ENCODE measurements at places on chromosomes 7 and 10.

DNA sequence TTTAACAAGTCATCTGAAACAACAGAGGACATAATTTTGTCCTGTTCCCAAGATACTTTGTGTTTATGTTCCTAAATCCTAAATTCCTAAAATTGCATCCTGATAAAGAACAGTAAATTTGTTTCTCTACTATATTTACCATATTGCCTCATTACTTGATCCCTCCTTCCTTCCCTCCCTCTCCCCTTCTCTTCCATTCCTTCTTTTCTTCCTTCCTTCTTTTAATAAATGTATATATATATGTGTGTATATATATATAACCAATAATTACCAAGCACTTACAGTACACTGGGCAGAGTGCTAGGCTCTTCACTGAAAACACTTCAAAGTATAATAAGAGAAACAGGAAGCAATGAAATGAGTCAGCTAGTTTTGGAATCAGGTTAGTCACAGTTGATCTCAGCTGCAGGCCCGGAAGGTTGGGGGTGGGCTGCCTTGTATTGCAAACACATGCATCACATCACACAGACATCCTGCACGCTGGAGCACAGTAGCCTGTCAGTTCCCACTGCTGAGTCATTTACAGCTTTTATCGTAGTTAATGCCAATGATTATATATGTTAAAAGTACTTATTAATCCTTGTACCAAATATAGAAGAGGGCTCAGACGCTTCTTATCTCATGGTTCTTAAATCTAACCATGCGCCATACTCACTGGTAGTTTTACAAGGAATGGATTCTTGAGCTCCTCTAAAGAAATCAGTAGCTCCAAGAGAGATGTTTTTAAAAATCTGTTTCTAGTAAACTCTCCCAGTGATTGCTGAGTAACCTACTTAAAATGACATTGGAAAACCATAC is 551.7 kb downstream of the GRM8 start:
- DNase-seq = peak; percentile 32

DNA sequence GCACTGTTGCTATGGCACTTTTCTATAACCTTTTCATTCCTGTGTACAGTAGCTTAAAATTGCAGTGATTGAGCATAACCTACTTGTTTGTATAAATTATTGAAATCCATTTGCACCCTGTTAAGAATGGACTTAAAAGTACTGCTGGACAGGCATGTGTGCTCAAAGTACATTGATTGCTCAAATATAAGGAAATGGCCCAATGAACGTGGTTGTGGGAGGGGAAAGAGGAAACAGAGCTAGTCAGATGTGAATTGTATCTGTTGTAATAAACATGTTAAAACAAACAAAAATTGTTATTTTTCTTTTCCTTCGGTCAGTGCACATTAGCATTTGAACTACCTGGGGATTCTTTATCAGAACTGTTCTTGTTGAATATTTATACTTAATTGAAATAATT is 57.1 kb upstream of the BAMBI start:
- no peak for DNase-seq

DNA sequence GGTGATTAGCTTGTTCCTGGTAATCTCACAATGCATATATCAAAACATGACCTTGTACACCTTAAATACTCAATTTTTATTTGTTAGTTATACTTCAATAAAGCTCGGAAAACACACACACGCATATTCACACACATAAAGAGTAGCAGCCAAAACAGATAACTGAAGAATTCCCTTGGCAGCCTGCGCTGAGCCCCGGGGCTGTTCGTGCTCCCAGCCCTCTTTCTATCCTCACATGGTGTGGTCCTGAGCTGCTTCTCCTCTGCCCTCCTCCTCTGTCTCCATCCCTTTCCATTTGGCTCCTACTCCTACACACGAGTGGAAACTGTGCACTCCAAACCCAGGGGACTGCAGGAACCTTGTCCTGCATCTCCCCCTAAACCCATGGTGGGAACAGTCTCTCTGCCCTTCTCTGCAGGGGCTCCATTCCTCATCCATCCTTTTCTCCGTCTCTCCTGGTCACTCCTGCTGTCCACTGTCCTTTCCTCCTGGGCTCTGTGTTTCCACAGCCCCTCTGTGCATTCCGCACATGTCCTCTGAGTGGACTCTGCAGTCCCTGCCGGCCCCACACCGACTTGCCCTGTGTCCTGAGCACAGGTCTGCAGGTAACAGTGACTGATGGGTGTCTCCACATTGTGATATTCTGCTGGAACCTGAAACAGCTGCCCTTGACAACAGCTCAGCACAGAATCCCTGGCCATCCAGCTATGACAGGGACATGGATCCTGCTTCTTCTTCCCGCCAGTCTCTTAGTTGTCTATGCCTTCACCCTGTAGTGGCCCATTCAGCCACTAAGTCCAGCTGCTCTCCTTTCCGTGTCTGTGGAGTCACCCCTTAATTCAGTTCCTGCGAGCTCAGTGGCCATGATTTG is 216.8 kb upstream of the ZNF32 start:
- DNase-seq = no peak

GRCh38 chr7:103073989-103074518 is 542 bp downstream of the FBXL13 start:
- no peak for DNase-seq

DNA sequence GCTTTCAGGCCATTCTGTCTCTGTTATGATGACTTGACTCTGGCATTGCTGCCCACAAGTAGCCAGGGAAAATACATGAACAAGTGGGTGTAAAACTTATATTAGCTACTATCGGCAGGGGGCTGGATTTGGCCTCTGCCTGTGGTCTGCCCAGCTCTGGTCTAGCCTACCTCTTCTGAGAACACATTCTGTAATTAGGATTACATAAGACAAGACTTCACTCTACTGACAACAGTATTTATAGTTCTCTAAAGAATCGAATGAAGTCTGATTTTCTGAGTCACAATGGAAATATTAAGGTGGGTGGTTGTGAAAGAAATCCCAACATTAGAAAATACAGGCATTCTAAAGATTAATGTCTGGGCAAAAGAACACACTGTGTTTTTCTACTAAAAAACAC is 55.5 kb downstream of the DLD start:
- DNase-seq = no peak

- no peak for DNase-seq
Observed at GRCh38 chr10:24417053-24417452, 208.1 kb downstream of the KIAA1217 start.

- DNase-seq = no peak
Observed at GRCh38 chr10:1048349-1048731, 579 bp downstream of the IDI1 start.

- no peak for DNase-seq
Observed at GRCh38 chr10:78506614-78507013, 473.0 kb downstream of the RPS24 start.

DNA sequence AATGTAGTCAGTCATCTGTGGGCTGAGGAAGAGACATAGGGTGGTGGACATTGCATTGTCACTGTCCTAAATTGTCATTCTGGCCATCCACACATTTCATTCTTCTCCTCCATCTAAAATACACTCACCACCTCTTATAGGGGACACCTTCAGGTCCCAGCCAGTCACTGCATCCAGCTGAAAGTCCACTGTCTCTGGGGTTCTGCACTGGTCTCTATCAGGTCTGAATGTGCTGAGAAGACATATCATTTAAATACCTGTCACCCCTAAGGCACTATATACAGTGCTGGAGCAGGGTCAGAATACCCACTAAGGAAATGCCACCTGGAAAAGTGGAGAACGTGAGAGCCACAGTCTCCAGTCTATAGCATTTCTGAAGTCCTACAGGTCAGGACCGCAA is 29.6 kb downstream of the SH2D4B start:
- no peak for DNase-seq

DNA sequence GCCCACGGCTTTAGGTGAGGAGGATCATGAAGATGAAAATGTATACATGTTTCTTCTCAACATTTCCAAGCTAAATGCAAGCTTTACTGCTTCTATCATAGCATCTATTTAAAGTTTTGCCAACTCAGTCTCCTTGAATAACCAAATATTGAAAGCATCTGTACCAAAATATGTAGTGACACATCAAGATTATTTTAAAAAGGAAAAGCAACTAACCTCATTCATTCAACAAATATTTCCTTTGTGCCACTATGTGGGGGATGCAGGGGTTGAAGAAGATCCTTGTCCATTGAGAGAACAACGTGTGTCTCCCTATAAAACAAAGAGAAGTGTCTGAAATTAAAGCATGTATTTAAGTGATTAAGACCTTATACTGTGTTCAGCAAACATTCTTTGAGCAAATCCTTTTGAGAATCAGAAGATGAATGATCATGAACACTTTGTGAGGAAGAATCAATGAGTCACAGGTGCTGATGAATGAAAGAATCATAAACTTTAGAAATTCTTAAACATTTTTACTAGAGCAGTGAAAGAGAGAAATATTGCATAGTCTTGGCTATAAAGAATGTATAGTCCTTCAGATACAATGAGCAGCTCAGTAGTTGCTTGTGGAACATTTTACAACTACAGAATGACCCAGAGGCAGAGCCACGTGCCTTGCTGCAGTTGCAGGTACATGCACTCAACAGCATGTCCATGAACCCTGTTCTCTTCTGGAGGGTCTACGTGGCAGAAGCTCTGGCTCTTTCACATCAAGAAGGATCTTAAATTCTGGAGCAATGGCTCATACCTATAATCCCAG is 13.9 kb downstream of the TAS2R60 start:
- DNase-seq = no peak

GRCh38 chr7:52831321-52831720 is 204.1 kb upstream of the POM121L12 start:
- DNase-seq = no peak

DNA sequence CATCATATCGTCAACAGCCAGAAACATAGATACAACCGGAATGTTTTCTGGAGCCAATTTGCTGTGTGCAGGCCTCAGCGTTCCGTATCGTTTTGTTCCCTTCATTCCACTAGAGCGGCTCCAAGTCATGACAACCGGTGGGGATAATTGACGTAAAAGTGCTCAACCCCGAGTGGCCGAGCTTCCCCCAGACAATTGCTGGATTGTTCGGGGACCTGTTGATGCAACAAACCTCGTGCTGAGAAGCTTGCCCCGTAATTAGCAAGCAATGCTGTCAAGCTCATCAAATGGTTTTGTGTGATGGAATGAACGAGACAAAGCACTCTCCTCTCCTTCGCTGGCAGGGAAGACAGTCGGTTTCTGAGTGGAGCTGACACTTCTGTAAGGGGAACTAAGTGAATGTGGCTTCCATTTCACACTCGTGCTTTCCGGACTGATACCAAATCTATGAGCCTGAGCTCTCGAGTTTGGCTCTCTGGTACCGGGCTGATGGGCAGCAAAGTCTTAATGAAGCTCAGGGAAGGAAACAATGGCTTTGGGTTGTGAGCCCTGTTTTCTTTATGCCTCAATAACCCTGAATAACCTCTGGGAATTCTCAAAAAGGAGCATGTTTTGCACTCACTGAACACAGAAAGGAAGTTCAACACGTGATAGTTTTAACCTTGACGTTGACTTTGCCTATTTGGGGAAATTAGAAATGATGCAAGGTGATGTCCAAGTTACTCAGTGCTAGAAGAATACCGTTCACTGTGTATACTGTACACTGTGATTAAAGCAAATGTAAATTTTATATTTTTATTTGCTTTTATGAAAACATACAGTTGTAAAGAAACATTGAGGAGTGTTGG is 220.5 kb downstream of the BAMBI start:
- DNase-seq = no peak

DNA sequence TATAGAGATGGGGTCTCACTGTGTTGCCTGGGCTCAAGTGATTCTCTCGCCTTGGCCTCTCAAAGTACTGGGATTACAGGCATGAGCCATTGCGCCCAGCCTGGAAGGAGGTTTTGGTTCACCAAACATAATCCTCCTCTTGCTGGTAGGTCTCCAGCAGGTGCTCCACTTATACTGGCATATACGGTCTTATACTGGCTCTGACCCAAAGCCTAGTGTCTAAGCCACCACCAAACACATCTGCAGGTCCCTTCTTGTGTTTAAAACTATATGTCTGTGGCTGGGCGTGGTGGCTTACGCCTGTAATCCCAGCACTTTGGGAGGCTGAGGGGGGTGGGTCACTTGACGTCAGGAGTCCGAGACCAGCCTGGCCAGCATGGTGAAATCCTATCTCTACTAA is 5.4 kb downstream of the MBLAC1 start:
- no peak for DNase-seq

GRCh38 chr7:95772298-95772770 is at the start of gene DYNC1I1:
TSS of gene DYNC1I1 (plus strand) at chr7:95772554. CDS start at chr7:95804730, 32,176 bp downstream.
- DNase-seq = no peak

DNA sequence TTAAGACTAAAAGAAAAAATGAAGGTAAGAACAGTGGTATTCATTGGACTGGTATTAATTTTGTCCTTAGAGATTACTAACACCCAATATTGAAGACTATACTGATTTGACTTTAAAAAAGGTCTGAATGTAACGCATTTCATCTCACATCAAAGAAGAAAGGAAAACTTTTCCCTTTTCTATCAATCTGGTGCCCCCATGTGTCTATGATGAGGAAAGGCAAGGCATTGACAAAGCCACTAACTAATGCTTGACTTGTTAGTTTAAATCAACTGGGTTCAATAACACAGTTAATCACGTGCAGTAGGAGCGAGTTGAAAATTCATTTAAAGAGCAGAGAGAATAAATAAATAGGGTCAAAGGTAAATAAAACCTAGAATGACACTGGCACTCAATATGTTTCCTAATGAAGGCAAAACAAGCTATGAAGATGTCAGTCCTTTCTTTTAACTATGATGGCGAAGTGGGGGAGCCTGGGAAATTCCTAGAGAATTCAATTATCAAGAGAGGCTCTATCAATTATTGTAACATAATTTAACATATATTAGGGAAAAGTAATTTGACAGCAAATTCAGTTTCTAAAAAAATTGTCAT is 180.9 kb downstream of the ANK3 start:
- no peak for DNase-seq

- no peak for DNase-seq
Observed at GRCh38 chr10:13887761-13888160, 301.0 kb downstream of the PRPF18 start.

DNA sequence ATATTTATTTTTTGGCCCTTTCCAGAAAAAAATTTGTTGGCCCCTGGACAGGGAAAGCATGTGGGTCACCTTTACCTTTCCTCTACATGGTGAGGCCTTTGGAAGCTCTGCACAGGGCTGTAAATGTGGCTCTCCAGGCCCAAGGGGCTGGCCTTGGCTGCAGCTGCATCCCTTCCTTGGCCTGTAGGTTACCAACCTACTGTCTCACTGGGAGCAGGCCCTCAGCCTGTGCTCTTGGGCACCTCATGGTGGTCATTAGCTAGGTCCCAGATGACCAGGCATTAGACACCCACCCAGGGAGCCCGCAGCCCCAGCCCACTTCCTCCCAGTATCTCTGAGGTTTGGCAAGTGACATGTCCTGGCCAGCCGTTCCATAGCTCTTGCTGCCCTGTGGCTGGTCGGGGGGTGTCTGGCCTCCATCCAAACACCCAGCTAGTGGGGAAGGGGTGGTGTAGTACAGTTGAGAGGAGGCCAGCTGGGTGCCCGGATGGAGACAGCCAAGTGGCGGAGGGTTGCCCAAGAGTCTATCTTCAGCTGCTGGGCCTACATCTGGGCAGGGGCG is 7.1 kb upstream of the CPA5 start:
- DNase-seq = no peak

- DNase-seq = no peak
Observed at GRCh38 chr10:36091007-36091406, 448.9 kb upstream of the FZD8 start.
